T-cell (primary cell): ENCODE measurements at places on chromosomes 16 and 17. TPM values are rescaled to one million over a fixed set of nuclear protein-coding genes. Genes with fewer than 3 reads are reported as not detected.

DNA sequence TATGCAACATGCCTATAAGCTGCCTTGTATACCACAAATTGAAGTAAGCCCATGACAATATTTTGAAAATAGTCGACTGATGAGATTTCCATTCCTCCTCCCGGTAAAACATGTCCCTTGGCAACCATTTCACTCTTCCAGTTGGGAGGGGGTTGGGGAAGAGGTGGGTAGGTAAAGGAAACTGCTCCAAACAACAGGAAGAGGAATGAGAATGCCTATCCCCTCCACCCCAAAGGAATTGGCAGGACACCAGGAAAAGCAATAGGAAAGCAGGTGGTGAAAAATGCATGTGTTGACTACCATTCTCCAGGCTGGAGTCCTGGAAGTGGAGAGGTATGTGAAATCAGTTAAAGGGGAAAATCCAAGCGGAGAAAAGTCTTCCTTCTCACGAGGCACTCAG lies 455.9 kb upstream of the PSMD7 start:
- no peak for DNase-seq

- DNase-seq = no peak
These were observed 9.3 kb upstream of the TBKBP1 start for GRCh38 chr17:47684535-47685193.

GRCh38 chr16:30991052-30991451 lies 6.0 kb downstream of the HSD3B7 start:
- no peak for DNase-seq

DNA sequence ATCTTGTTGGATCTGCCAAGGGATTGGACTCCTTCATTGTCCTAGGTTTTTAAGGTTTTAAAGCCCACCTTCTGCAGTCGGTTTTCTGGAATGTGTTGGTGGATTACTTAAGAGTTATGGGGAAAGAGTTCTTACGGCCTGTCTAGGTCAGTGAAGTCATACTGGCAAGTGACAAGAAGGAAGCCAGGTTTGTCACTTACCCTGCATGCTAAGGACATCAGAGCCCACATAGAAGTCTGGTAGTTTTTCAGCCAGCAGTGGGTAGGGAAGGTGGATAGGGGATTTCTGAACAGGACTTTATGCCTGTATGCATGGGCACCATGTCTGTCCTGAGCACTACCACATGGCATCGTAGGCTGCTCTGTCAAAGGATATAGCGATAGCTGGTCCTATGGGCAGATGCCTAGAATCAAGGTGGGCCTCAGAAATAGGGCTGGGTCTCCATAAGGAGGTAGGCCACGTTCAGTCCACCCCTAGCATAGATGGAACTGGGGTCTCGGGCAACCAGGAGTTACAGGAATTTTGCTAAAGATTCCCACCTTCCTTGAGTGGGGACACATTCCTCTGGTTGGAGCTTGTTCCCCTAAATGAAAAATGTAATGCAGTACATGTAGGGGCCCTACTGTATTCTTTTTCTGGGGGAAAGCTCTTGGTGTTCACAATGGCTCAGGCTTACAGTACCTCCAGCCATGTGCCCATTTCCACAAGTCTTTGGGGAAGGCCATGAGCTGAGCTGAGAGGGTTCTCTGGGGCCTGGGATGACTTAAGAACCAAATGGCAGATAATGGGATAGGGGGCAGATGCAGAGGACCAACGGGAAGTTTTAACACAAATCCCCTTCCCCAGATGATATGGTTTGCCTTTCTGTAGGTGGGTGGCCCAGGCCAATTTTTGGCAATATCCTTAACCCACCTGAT lies 27.5 kb downstream of the TRPV2 start:
- no peak for DNase-seq

- DNase-seq = no peak
These were observed 6.3 kb upstream of the RGS9 start for GRCh38 chr17:65130832-65131231.

The NAE1 gene
- 70.6 TPM for total RNA-seq

GRCh38 chr17:4858068-4858881 lies 25.1 kb downstream of the MINK1 start:
- no peak for DNase-seq

The KRT40 gene
- total RNA-seq = not detected

- no peak for DNase-seq
These were observed 5.7 kb upstream of the LPO start for GRCh38 chr17:58232707-58233156.

The PRRT2 gene
- total RNA-seq = 7.9 TPM

DNA sequence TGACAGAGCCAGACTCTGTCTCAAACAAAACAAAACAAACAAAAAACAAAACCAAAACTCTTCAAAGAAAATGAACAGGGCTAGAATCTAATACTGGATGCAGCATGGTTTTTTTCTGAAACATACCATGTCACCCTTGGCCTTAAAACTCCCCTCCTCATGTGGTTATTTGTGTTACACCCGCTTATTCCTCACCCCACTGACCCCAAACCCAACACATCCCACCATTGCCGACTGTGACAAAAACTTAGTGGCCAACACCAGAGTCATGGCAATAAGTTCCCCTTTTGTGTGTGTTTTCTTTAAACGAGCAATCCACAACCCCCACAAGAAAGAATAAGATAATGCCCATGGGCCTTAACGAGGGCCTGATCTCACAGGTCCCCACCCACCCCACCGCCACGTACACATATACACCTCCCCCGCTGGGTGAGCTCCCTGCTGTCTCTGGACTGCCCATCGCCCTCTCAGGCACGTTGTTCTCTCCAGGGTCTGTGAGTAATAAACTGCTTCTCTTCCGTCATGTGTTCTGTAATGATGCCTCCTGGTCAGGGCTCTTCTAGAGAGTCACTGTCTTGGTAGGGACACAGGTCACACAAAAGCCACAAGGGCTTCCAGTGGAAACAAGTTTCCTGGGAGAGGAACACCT lies 16.8 kb upstream of the ENGASE start:
- DNase-seq = no peak

The EFCAB13 gene
- 13.4 TPM for total RNA-seq

DNA sequence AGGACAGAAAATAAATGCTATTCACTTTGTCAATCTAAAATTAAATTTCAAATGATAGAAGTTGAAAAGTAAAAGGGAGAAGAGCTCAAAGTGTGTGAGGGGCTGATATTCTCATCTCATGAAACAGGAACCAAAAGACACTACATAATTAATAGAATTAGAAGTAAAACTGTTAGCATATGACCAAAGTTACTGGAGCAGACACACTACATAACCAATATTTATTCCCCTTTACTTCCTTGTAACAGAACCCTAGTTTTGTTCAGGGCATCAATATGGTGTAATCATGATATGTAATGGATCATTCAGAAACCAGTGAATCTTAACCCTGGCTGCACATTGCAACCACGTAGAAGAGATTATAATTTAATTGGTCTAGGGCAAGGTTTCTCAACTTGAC lies 109.5 kb upstream of the SIAH1 start:
- DNase-seq = no peak

GRCh38 chr17:12958786-12959185 lies 59.0 kb downstream of the ELAC2 start:
- DNase-seq = no peak

GRCh38 chr17:4587803-4588202 lies 3.5 kb downstream of the SMTNL2 start:
- no peak for DNase-seq

DNA sequence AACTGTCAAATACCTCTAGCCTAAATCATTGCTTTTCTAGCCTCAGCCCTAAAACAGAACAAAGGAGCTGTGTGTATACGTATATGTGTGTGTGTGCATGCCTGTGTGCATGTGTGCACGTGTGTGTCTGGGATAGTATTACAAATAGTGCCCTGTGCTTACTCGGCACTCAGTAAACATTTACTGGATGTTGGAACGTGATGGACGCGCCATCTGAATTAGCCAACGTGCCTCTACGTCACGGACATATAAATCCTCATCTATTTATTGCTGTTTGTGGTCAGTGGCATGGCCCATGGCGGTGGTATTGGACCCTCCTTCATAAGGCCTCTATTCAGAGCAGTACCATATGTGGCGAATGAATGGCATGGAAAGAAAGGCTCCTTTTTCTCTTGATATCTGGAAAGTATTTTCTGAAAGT lies 37.5 kb downstream of the WWP2 start:
- no peak for DNase-seq

GRCh38 chr17:77749989-77750388 lies 208.5 kb upstream of the TNRC6C start:
- no peak for DNase-seq

DNA sequence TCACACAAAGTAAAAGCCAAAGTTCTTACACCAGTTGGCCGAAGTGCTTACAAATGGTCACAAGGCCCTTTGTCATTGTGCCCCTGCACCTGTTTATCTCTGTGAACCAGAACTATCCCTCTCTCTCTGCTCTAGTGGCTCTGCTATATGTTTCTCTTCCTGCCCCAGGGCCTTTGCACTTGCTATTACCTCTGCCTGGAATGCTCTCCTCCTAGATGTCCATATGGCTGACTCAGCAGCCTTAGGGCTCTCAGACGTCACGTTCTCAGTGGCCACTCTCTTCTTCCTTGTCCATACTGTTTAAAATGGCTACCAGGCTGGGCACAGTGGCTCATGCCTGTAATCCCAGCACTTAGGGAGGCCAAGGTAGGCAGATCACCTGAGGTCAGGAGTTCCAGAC lies 38.8 kb upstream of the DDX52 start:
- DNase-seq = no peak

The AHSP gene
- total RNA-seq = not detected

DNA sequence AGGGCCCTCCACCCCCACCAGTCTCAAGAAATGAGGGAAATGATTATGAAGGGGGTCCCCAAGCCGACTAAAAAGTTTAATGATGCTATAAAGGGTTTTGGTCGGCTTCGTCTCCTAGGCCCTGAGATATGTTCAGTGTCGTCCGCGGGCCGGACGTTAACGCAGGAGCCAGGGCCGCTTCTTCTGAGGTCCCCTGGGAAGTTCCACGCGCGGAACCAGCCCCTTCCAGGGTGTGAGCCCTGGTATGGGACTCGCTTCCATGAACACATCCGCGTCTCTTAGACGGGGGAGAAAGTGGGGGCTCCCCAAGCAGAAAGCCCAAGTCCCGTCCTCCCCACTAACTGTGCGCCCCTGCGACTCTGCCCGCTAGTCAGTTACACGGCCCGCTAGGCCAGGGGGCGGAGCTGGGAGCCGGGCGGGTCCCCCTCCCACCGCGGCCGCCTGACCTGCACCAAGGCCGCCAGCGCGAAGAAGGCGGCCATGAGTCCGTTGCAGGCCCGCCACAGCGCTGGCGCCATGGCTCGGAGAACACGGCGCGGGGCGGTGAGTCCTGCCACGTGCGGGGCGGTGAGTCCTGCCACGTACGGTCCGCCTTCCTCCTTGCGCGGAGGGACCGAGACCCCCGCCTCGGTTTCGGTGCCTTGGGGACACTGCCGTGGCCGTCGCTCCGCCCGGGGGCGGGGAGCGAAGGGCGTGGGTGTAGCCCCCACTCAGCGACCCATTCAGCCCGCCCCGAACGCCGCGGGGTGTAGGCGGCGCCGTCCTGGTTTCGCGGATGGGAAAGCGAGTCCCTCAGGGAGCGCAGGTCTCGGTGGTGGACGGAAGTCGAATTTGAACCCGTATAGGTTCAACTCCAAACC lies at the start of gene TMEM220:
Gene TMEM220, minus strand, starts transcription at position 690 of the 860 bp plus-strand sequence. Its CDS starts 172 bp downstream, at position 518.
- peak; percentile 28 for DNase-seq

The KRTAP1-5 gene
- not detected for total RNA-seq

DNA sequence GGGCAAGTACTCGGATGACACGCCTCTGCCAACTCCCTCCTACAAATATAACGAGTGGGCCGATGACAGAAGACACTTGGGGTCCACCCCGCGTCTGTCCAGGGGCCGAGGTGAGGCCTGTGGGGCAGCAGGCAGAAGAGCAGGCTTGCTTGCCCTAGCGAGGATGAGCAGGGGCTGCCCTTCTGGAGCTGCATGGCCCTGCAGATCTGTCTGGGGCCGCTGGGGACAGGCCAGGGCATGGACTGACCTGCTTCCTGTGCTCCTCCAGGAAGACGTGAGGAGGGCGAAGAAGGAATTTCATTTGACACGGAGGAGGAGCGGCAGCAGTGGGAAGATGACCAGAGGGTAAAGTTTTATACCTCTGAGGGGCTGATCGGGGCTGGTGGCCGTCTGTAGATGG lies 5.3 kb downstream of the DHX38 start:
- DNase-seq = no peak

DNA sequence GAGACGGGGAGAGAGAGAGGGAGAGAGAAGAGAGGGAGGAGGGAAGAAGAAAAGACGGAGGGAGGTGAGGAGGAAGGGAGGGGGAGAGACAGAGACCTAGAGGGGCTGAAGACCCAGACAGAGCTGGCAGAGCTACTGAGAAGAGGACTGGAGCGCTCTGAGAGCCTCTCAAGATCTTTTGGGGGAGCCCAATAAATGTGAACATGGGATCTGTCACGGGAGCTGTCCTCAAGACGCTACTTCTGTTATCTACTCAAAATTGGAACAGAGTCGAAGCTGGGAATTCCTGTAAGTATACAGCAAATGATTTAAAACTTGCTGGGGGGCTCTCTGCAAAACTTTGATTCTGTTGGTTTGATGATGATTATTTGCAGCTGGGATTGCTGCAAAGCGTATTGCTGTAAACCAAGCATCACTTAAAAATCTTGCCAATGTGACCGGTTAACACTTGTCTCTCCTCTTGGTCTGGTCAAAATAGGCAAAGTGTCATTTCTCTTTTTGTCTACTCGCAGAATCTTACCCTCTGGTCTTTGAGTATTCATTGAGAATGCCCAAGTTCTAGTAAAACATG lies 344 bp downstream of the CNTNAP4 start:
- DNase-seq = no peak

The PPP4C gene
- total RNA-seq = 82.7 TPM

- DNase-seq = no peak
These were observed 2.6 kb downstream of the FZD2 start for GRCh38 chr17:44559634-44560554.

GRCh38 chr16:20611350-20611902 lies 35.3 kb upstream of the ACSM2B start:
- no peak for DNase-seq

GRCh38 chr17:67020293-67020766 lies 24.0 kb upstream of the CACNG1 start:
- DNase-seq = no peak

- DNase-seq = no peak
These were observed 23.1 kb upstream of the SDK2 start for GRCh38 chr17:73667181-73667959.

The ARL5C gene
- total RNA-seq = not detected

The ITGAL gene
- 518 TPM for total RNA-seq

The EVI2B gene
- 107 TPM for total RNA-seq
